ENCODE measurements at places on chromosomes 4 and X.

- DNase-seq, result no peak
These were observed 71.6 kb downstream of the SHROOM2 start for GRCh38 chrX:9857575-9858474.

DNA sequence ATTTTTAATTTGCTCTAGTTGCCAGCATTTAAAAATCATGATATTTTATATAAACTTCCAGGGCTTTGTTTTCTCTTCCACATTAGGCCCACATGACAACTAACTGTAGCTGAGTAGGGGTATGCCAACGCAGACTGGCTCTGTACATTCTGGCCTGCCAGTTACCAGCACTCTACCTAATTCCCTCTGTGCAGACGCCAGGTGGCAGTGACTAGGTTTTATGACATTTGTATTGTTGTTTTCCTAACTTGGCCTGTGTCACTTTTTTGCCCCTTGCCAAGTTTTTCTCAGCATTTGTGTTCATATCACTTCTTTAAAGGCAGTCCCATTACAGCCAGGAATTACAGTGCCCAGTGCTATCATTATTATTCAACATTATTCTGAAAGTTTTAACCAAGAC lies 347.5 kb downstream of the NKX6-1 start:
- DNase-seq, result no peak

- DNase-seq, result no peak
These were observed 825.4 kb downstream of the PCDH18 start for GRCh38 chr4:136706942-136707341.

DNA sequence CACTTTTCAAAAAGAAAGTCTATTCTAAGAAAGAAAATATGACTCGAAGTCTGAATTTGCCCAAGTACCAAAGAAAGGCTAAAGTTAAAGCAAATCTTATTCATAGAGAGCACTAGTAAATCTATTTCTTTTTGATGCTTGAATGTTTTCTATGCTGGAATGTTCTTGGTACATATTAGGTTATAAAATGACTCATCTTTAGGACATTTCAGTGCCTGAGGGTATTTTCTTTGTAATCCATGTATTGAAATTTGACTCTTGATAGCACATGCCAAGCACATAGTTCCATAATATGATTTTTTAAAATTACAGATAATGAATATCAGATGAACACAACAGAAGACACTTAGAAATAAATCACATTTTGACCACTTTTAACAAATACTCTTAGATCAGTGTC lies 232.8 kb downstream of the TRIML1 start:
- no peak for DNase-seq

GRCh38 chr4:972651-973424 lies 531 bp downstream of the DGKQ start:
- DNase-seq, result peak; percentile 66

- DNase-seq, result no peak
These were observed 1.1 kb downstream of the NFXL1 start for GRCh38 chr4:47913330-47913729.

DNA sequence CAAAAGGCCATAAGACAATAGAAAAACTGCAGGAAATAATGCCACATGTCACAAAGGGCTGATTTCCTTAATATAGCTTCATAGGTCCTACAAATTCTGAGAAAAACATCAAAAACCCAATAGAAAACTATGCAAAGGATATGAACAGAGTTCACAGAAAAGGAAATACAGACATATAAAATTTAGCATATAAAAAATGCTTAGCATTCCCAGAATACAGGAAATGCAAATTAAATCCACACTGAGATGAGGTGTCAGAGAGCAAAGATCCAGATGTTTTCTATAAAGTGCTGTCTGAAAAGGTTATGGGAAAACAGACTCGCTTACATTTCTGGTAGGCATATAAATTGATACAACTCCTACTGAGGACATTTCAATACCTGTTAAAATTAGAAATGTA lies 33.8 kb downstream of the TXK start:
- DNase-seq, result no peak

All from activated naive CD4-positive, alpha-beta T cell treated with anti-CD3 and anti-CD28 coated beads, Interleukin-2, amount 50 U/mL, for 16 hours (primary cell).